ENCODE measurements at places on chromosomes 7 and 10.

GRCh38 chr10:63634488-63635065 lies 113.4 kb downstream of the REEP3 start:
- DNase-seq, result no peak

DNA sequence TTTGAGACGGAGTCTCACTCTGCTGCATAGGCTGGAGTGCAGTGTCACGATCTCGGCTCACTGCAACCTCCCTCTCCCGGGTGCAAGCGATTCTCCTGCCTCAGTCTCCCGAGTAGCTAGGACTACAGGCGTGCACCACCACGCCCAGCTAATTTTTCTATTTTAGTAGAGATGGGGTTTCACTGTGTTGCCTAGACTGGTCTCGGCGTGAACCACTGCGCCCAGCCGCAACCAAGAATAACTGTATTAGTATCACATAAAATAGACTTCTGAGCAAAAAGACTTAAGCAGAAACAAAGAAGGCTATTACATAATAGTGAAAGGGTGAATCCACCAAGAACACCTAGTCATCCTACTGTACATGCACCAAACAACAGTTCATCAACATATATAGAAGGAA lies 67.6 kb upstream of the TFEC start:
- DNase-seq, result no peak

DNA sequence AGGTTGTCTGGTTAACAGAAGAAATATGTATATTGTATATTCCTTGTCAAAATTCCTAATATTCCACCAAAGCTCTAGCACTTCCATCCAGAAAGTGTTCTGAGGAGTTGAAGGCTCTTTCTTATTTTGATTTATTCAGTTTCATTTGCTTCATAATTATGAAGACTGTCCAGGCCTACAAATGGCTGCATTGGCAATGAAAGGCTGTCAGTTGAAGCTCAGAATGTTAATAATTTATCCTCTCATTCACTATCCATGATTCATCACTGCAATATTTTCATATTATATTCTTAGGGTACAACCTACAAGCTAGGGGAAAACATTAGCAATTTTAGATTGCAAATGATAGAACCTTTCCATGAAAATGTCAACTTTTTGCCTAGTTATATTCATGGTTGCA lies 57.3 kb downstream of the ARID5B start:
- DNase-seq, result no peak

DNA sequence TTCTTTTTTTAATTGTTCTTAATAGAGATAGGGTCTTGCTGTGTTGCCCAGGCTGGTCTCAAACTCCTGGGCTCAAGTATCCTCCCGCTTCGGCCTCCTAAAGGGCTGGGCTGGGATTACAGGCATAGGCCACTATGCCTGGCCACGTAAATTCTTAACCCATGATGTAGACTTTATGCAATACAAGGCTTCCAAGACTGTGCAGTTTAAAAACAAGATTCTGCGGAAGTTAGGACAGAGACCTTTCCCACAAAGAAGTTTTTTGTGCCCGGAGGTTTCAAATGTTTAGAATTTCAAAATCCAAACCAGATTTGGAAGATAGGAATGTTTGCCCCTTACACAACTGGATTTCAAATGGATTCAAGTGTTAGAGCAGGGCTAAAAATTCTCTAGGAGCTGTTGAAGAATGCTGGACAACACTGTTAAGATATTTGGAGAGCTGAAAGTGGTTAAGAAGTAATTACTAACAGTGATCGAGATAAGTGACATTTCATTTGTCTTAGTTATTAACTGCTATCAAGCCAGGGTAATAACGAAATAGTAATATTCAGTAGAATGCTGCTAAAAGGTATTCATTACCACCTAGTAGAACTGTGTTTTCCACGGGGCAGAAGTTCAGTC lies 7.4 kb downstream of the APBB1IP start:
- DNase-seq, result no peak

DNA sequence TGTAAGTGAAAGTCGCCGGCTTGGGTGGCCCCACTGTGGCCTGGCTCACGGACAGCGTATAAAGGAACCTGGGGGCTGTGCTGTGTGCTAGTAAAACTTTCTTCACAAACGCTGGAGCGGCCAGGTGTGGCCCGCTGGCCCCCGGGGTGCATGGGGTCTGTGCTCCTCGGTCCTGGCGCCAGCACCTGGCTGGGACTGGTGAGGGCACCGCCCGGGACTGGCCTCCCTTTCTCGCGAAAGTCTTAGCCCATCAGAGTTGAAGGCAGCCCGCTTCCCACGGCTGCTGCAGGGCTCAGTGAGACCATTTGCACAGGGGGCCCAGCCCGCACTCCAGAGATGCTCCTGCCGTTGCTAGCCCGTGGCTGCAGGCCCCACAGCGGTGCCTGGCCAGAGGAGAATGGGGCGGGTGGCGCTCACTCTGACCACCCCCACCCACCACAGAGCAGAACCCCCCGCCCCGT lies 5.8 kb downstream of the PWWP2B start:
- no peak for DNase-seq

DNA sequence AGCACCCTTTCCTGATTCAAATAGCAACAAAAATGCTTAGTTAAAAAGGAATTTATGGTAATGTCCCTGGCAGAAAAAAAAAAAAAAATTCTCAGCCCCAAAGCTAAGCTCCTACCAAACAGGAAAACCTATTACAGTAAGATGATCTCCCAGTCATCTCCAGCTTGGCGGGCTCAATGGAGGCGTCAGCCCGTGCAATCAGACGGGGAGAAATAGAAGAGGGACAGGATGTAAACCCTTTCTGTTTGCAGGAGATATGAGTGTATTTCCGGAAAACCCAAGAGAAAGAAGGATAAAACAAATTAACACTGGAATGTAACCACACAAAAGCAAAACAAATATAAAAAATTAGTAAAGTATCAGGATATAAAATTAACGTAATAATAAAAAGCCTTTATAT lies 242.8 kb downstream of the TCERG1L start:
- no peak for DNase-seq

DNA sequence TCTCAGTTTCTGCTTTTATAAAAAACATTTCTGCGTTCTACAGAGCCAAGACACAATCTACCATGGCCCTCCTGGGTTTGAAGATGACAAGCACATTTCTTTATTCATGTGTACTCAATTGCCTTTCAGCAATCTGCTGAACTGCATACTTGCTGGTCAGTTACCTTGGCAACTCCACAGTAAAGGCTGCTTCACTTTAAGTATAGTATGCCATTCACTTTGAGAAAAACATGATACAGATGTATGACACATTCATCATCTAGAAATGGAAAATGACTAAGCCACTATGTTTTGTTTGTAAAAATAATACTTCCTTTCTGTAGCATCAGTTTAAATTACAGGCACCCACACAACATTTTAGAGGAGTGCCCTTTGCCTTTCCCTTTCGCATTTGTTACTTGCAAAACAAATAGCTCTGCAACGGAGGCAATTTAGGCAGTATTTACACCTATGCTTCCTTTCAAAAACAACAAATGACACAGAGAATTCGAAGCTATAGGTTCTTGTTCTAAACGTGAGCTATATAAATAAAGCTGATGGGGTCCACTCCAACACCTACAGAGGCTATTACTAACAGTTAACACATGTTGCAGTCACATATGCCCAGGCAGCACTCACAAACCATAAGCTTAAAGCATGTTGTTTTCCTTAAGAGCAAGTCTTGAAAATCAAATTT lies 23.5 kb downstream of the SGCE start:
- DNase-seq, result no peak

- DNase-seq, result no peak
Observed at GRCh38 chr10:992467-992866, 4.2 kb downstream of the GTPBP4 start.

DNA sequence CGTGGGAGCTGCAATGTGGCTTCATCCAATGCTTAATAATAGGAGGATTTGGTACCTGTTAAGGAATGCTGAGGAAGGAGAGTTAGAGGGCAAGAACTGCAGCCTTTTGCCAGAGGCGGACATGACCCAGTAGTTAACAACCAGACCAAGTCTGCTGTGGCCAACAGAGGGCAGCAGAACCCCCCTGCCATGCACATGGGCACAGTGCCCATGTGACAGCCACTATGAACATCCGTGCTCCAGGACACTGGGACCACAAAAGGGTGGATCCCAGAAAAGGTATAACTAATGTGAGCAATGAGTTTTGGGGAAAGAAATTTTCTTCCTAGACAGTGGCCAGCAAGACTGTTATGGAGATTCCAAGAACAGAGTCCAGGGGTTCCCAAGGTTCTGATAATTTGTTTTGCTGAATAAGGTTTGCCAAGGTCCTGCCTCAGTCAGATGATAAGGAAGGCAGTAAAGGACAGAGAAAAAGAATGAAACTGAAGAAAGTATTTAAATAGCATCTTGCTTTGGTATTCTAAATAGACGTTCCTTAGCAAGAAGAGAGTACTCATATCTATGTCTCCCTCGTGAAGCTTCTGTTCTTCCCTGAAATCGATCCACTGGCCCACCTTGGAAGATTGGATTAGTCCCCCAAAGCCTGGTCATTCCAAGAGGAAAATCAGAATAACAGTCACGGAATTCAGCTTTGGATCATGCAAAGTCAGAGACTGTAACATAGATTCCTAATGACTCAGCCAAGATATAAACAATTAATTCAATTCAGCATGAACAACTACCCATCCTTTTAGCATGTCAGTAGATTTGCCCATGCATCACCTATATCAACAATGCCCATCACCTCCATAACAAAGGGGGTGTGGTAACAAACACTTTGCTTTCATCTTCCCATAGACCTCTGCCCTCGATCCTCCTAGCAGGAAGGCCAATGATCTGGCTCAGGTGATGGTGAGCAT lies 56.0 kb downstream of the LGI1 start:
- DNase-seq, result peak; percentile 44

DNA sequence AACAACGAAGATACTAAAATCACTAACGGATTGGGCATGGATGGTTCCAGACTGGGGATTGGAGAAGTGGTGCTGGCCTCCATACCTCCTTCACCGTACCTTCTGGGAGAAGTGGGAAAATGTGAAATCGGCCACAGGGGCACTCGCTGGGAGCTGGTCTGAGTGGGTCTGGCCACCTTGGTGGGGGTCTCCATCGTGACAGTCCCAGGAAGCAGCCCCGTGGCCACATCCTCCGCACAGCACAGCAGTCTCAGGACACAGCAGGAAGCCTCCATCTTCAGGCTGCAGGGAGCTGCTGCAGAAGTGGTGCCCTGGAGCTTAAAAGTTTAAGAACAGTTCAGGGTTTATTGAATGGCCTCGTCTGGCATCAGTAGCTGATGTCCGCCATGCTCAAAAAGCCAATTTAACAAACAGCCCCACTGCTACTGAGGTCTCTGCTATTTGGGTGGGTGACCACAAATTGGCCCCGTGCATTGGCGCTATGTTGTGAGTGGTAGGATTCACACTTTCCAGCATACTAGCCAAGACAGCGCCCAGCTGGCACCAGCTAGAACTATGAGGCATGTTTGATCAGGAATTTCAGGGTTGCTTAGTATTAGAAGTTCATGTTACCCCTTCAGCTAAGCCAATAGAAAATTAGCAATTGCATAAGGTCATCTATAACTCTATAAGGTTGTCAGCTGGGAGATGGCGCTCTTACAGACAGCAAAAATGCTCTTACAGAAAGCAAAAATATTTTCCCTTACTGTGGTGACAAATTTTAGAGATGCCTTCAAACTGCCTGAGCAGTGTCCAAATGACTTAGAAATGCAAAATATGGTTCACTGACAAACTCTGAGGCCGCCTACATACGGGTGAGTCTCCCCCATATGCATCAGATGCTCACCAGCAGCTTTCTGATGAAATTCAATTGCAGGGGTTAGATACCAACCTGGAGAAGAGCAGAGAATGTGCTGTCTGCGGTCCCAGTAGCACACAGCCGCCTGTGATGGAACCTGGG lies 17.0 kb downstream of the PKD1L1 start:
- DNase-seq, result no peak

- DNase-seq, result no peak
Observed at GRCh38 chr7:11638011-11638774, 193.8 kb downstream of the THSD7A start.

GRCh38 chr10:131187926-131188325 lies 123.6 kb downstream of the TCERG1L start:
- no peak for DNase-seq

GRCh38 chr10:99938563-99938962 lies 71.2 kb downstream of the DNMBP start:
- DNase-seq, result no peak

DNA sequence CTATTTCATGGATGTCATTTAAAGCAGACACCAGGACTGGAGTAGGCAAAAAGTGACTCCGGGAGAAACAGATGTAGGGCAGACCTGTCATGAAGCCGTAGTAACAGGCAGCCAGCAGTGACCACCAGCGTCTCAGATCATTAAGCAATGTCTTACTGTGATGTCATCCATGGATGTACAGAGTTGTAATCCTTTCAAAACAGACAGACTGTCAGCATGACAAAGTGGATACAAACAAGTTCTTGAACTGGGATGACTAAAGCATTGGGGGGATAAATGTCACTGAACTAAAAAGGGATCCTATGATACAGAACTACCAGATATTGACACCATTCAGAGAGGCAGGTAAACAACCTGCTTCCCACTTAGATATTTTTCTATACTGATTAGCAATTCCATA lies 675.5 kb downstream of the PARD3 start:
- DNase-seq, result no peak

DNA sequence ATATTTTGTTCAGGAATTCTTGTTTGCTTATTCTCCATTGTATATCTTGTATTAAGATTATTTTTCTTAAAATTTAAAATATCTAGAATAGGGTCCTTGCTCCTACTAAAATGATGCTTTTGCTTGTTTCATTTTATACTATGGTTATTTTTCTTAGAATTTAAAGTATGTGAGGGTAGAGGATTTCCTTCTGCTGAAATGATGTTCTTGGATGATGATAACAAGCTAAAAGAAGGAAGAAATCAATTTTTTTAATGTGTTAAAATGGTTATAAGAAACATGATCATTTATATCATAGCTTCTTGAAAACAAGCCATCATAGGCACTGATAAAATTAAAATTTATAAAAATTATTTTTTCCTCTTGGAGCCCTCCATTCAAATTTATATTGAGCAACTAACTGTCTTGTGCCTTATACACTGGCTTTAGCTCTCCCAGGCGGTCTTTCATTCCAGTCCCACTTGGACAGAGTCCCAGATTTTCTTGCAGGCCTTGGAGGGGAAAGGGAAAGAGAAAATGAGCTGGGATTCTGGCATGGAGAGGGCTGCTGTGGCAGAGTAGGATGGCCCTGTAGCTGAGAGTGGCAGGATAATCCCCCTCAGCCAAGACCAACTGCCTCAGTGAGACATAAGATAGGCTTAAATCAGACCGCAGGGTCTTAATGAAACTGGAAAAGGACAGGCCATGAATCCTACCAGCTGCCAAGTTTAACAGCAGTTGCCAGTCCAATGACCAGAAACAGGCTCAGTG lies 60.2 kb downstream of the DNAJB9 start:
- DNase-seq, result no peak

- DNase-seq, result no peak
Observed at GRCh38 chr7:119472408-119473038, 800.5 kb upstream of the KCND2 start.

DNA sequence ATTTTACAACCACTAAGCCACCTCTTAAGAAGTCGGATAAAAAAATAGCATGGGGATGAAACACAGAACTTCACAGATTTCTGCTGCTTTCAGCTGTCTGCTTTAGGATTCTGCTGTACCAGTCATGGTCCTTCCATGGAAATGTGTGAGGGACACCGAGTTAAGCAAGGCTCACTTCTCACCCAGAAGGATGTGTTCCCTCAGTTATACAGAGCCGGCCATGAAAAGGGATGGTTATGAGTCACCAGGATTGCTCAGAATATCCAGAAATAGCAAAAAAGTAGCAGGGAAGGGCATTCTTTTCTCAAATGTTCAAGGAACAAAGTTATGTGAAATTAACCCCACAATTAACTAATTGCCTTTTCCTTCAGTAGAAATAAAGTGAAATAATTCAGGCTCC lies 124.4 kb downstream of the AMPH start:
- DNase-seq, result no peak

GRCh38 chr10:117431160-117431559 lies 55.9 kb upstream of the PDZD8 start:
- DNase-seq, result no peak
